ENCODE measurements at places on chromosomes 13 and 19.

- DNase-seq, result no peak
Observed at GRCh38 chr13:41909506-41909905, 51.4 kb downstream of the VWA8 start.

DNA sequence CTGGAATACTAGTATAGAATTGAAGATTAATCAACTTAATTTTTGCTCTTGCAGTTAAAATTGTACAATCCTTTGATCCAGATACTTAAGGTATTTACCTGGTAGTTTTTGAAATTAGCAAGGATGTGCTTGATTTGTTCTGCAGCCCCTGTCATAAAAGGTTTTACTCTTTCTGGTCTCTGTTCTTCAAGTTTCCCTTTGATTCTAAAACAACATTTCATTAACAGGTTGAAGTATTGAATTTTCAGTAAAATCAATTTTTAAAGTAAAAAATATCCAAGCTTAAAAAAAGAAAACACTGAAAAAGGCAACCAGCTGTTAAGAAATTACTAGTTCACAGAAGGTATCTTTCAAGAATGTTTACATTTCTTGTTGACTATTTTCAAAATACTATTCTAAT, 1.6 kb downstream of the TPT1 start:
- DNase-seq, result no peak

DNA sequence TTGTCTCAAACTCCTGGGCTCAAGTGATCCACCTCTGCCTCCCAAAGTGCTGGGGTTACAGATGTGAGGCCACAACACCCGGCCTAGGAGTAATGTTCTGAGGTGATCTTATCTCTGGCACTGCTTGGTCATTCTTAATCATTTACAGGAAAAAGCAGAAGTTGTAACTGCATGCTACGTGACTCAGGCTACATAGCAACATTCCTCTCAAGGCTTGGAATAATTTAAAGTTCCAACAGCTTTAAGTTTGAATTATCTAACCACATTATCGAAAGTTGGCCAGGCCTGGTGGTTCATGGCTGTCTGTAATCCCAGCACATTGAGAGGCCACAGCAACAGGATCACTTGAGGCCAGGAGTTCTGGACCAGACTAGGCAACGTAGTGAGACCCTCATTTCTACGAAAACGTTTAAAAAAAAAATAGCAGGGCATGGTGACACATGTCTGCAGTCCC, 3.9 kb upstream of the B9D2 start:
- DNase-seq, result no peak

- no peak for DNase-seq
Observed at GRCh38 chr19:36709423-36709822, 22.0 kb downstream of the ZNF567 start.

- DNase-seq, result no peak
Observed at GRCh38 chr13:28171266-28171665, 32.9 kb downstream of the PAN3 start.

DNA sequence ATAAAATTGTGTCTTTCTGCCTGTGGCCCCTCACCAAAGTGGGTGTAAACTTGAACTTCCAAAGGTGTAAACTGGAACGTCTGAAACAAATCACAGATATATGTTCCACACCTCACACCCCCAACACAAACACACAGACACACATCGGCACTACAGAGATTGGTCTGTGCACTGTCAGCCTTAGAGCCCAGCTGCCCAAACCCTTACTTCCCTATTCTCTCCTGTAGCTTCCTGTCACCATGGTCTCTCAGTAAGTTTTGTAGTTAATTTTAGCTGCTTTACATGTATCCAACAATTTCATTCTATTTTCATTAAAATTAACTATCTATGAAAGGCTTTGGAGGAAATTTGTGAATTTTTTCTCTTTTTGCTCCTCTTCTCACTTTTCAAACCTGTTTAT, 5.4 kb downstream of the TM9SF2 start:
- no peak for DNase-seq

- DNase-seq, result no peak
Observed at GRCh38 chr13:77298426-77298825, 28.5 kb downstream of the MYCBP2 start.

DNA sequence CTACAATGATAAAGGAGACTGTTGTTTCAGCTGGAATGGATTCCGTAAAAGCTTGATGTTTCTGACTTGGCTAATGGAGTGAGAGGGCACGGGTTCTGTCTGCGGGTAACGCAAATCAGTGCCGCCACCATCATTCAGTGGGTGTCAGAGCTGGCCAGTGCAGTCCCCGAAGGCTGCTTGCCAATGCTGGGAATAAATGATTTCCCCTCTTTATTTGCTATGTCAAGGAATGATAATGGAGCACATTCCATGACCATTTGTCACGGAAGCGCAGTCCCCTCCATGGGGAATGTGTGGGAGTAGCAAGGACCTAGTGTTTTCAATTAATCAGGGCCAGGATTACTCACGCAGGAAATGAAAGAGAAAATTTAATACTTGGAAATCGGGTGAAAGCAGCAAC, 899.3 kb downstream of the UQCRFS1 start:
- DNase-seq, result no peak

- DNase-seq, result no peak
Observed at GRCh38 chr19:49427855-49428546, 2.8 kb downstream of the GFY start.

GRCh38 chr13:109387471-109387870, 398.9 kb downstream of the IRS2 start:
- DNase-seq, result no peak

- DNase-seq, result no peak
Observed at GRCh38 chr13:60850526-60850925, 453.5 kb downstream of the TDRD3 start.

DNA sequence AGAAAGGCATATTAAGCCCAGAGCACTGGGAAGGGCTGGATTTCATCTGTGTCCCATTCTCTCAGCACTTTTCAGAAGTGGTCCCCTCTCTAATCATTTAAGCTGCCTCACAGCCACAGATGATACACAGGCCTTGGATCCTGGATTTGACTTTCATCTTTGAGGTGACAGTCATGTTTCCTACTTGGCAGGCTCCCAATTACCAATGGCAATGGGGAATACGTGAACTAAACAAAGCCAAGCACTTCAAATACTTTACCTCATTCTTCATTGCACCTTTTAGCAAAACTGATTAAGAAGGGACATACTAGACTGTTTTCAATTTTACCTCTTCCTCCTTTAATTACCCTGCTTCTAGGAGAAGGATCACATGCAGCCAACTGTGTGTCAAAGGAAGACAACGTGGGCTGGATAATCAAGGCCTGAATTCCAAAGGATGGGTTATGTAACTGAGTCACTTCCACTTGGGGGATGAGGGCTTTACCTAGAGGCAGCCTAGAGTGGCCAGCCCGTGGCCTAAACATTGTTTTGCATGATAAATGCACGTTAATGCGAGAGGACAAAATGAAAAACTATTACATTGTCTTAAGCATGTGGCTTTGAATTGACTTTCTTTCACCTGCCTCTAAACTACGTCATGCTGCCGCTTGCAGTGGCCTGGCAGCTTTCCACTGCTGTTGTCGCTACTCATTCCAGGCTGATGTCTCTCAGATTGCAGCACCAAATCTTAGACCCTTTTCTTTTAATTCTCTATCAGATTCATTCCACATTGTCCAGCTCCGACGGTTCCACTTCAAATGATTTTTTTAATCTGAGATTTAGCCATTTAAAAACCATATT, 95.0 kb downstream of the KCTD12 start:
- no peak for DNase-seq

DNA sequence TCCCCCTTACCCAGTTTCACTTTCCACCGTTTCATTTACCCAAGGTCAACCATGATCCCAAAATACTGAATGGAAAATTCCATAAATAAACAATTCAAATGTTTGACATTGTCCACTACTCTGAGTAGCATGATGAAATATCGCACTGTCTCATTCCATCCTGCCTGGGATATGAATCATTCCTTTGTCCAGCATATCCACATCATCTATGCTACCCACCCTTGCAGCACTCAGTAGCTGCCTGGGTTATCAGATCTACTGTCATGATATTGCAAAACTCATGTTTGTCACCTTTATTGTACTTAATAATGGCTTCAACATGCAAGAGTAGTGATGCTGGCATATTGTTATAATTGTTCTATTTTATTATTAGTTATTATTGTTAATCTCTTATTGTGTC, 263.9 kb upstream of the NBEA start:
- no peak for DNase-seq

All from stimulated activated CD4-positive, alpha-beta T cell treated with anti-CD3 and anti-CD28 coated beads, Interleukin-1b, Interleukin-23, amount 100 ng/mL, for 1 hour (primary cell).